ENCODE measurements at places on chromosomes 6 and 20.

DNA sequence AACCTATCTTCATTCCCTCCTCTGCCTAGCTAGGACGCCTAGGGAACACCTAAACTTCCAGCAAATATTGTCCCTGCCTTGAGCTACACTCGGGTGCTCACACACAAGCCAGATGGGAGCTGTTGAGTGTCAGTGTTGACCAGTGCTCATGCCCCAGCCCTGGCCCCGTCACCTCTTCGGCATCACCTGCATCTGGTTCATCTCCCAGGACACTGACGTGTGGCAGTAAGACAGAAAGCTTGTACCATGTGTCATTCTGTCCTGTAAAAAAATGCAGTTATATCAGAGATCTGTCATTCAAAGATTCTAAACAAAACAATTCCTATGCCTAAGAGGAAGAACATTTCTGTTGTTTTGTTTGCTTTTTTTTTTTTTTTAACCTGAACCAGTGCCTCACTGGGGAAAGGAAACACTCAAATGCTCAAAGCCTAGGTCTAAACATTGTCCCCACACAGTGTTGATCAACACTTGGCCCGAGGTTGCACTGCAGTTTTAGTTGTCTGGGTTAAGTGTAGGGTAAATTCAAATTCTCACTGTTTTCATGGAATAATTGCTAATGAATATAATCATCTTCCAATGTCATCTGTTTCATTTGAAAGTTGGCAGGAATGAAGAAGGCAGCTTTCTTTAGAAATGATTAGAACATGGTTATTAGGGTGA lies 102.7 kb upstream of the SASH1 start:
- no peak for DNase-seq

GRCh38 chr6:41546866-41547798 lies 951 bp downstream of the FOXP4 start:
- peak; percentile 28 for DNase-seq

DNA sequence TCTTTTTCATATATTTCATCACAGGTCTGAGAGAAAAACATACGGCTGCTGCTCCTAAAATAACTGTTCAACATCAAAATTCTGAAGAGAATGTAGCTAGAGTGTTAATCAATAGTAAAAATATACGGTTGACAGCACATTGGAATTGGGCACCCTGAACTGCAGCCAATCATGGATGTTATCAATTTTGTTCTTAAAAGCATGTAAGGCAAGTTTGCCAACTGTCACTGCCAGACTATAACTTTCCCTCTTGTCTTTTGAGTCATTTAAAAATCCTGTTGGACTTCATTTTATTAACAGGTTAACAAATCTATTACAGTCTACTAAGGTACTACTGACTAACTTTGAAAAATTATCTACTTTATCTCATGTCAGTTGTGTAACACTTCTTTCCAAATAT lies 592.8 kb downstream of the HACE1 start:
- DNase-seq, result no peak

DNA sequence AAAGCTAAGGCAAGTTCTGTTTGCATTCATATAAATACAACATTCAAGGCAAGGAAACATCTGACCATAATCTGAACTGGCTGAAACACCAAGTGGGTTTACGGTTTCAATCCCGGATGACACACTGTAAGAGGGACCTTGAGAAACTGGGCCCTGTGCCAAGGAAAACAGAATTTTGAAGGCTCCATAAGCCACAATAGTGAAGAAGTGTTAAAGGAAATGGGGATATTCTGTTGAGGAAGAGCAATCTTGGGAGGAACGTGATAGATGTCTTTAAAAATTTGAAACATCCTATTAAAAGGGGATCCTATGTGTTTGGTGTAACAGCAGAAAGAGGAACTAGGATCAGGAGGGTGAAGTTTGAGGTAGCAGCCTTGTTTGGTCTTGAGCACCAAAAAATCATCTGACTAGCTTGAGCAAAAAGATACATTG lies 82.4 kb upstream of the TAB2 start:
- DNase-seq, result no peak

DNA sequence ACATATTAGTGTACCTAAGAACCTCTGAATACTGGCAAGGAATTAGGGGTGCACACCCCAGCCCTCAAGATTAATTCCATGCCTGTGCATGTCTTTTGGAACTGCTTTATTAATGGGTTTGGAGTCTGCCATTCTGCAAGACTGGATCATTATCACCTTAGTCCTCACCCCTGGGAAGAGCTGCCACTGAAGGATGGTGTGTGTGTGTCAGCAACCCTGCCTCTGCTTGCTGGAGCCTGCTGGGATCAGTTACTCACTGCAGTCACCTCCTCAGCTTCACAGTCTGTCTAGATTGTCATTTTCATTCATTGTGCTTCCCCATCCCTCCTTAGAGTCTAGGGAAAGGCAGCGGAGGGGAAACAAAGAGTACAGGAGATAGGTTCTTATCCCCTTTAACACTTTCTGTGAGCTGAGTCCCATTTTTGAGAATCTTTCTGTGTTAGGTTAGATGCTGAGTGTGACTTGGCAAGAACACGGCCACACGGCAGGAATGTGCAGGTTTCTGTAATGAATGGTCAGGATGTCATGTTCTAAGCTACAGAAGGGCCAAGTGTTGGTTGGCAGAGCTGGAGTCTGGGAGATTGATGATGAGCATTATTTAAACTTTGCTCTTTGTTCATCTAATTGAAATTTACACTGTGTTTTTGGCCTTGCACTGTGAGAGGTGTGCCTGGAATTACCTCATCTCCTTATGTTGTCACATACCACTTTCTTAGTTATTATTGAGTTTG lies 21.1 kb downstream of the GHRH start:
- DNase-seq, result no peak

GRCh38 chr6:142942805-142943227 lies 2.2 kb downstream of the HIVEP2 start:
- peak; percentile 53 for DNase-seq

DNA sequence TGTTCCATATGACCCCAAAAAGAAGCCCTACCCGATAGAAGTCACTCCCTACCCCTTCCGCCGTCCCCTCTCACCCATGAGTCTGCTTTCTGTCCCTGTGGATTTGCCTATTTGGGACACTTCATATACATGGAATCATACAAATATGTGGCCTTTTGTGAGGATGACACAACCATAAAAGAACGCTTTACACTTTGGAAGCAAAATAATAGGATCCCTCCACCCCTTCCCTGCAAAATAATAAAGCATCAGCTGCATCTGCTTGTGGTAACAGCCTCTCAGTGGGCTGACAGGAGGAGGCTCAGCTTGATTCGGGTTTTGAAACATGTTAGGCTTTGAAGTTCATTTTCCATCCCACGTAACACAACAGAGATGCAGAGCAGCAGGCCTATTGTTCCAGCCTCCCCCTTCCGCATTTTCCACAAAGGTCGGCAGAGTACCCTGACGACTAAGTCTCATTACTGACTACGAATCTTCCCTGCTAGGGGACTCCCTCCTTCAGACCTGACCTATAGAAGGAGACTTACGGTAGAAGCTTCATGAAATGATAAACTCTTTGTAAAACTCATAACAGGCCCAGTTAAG lies 99.1 kb downstream of the ALDH8A1 start:
- no peak for DNase-seq

- DNase-seq, result no peak
Measured at GRCh38 chr6:25960734-25961133, 1.9 kb upstream of the TRIM38 start.

DNA sequence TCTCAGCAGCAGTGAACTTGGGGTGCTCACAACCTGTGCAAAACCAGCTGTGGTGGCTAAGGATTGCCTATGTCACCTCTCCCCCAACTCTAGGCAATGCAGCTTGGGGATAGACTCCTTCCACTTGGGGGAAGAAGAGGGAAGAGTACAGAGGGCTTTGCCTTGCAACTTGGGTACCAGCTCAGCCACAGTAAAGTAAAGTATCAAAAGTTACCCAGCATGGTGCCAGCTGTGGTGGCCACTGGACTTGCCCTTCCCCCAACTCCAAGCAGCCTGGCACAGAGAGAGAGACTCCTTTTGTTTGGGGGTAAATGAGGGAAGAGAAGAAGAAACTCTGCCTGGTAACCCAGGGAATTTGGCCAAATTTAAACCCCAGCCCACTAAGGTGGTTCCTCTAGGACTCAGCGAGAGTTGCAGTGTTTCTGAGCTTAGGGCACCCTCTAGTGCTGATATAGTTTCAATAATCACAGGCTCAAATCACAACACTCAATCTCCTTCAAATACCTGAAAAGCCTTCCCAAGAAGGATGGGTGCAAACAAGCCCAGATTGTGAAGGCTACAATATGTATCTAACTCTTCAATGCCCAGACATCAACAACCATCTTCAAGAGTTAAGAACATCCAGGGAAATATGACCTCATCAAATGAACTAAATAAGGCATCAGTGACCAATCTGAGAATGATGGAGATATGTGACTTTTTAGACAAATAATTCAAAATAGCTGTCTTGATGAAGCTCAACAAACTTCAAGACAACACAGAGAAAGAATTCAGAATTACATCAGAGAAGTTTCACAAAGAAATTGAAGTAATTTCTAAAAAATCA lies 7.6 kb upstream of the DEFB129 start:
- no peak for DNase-seq

- DNase-seq, result no peak
Measured at GRCh38 chr6:169650959-169651292, 50.9 kb downstream of the WDR27 start.

DNA sequence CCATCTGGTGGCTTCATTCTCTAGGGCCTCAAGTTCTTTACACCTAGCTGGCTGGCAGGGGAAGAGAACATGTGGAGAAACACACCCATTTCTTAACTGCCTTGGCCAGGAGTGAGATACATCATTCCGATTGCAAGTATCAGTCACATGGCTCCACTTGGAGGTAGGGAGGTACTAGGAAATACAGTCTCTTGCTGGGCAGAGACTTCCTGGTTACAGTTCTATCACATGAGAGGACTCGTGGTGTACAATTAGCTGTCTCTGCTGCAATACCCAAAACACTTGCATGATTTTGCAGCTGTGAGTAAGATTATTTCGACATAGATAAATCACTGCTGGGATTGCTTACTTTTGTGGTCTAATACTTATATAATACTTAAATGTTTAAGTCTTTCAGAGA lies 51.1 kb downstream of the GTF2H5 start:
- DNase-seq, result no peak

- no peak for DNase-seq
Measured at GRCh38 chr6:111171577-111172400, 84.5 kb downstream of the SLC16A10 start.

All from central memory CD4-positive, alpha-beta T cell (primary cell).